Activated CD4-positive, alpha-beta T cell treated with anti-CD3 and anti-CD28 coated beads, Interleukin-10, Interleukin-2, amounts not matched to agents 100 ng/mL and 50 ng/mL, durations not matched to agents 16 hours and 8 hours (primary cell): ENCODE measurements at places on chromosomes 5 and 9.
A peak's percentile ranks its signal among the peaks of the same experiment; 100 is the strongest.

DNA sequence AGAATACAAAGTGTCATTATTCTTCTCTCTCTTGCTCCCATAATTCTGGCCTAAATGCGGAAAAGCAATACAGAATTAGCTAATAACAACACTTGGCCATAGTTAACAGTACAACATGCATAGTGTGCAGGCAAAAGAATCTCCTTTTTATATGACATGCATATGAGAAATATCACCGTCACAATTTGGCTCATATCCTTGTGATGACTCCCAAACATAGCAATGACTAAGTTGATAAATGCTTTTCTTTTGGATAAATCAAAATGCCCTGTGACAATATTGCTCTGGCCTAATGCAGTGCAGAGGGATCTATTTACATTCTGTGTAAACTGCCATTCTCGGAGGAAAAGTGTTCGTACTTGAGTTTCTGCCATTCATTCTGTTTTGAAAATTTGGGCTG lies 121.9 kb upstream of the GHR start:
- no peak for DNase-seq

GRCh38 chr5:21219966-21220365 lies 1232.0 kb upstream of the CDH18 start:
- no peak for DNase-seq

GRCh38 chr9:69215774-69216485 lies 41.9 kb downstream of the TJP2 start:
- DNase-seq = no peak

DNA sequence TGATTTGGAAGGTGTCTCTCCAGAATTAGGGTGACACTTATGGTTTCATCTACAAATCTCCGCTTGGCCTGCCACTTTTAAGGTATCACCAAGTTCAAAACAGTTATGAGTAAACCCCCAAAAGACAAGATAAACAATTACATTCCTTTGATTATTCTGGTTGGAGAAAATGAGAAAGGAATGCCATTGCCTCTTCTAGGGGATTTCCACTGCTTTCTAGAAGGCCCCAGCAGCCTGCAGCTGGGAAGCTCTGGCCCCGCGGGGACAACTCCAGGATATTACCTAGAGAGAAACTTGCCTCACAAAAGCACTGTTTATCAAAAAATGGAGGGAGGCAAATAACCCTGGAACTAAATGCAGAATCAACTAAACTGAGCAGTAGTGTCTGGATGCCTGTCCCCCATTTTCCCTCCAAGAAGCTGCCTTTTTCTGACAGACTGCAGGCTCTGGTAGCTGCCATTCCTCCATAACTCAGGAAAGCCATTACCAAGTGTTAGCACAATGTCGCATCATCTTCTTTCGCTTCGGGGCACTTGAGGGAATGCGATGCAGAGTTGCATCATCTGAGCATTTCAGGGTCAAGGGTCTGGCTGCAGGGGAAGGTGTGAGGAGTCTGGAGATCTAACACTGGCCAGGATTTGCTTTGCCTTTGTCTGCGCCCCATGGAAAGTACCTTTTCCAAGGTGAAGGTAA lies 71.5 kb upstream of the PLPP6 start:
- no peak for DNase-seq

DNA sequence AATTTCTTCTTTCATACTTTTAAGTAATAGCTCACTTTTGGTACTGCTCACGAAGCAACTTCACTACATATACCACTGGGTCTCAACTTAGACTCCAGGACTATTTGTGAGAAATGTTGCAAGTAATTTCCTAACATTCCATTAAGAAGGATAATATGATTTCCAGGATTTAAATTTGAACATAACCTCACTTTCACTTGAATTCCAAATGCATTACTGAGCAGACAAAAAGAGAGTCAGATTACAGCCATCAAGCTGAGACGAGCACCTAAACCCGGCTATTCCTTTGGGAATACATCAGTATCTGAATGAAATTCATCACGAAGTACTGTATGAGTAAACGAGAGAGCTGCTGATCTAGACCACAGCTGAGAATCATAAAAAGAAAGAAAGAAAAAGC lies 47.3 kb downstream of the LIFR start:
- DNase-seq = no peak

- no peak for DNase-seq
Measured at GRCh38 chr5:66967826-66968262, 228.8 kb downstream of the CD180 start.

DNA sequence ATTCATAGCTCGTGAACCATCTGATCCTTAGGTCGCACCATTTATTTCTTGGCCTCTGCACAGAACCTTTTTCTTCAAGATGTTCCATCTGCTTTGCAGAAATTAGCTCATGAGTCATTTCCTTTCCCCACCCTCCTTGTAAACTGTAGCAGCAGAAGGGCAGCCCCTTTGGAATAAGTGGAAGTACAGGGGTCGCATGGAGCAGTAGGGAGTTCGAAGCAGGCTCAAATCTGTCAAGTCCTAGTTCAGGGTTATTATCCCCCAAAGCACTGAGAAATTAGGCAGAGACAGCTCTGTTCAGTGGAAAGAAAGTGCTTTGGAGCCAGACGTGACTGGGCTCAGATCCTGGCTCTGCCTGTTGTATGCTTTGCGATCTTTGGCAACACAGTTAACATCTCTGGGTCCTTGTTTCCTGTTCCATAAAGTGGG lies 84.2 kb downstream of the SGCD start:
- no peak for DNase-seq

DNA sequence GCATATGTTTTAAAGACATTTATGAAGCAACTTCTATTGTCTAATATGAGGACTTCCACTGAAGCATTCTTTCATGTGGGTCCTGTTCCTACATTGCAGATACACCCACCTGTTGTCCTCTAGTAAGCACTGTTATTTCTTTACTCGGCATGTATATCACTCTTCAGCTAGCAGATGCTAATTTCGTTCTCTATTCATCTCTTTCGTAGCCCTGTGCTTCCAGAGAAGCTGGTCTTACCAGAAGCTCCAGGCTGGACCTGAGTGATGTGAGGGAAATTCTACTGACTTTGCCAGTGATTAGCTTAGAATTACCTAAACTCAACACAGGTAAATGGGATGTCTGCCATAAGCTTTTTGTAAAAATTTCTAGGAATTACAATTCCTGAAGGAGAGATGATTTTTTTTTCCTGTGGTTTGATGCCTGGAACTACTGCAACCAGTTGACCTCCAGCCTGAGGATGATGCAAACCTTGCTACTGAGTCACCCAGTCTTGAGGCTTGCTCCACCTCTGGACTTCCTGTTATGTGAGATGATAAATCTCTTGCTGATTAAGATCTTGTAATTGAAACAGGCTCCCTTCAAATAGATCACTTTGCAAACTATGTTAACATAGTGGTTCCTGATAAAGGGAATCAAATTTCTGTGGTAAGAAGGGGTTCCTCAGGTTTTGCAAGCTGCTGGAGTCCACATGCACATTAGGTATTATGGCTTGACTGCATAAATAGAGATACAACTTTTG lies 52.2 kb upstream of the SPINK5 start:
- peak; percentile 1 for DNase-seq

- peak; percentile 0 for DNase-seq
Measured at GRCh38 chr5:152397581-152397980, 7.5 kb downstream of the NMUR2 start.

DNA sequence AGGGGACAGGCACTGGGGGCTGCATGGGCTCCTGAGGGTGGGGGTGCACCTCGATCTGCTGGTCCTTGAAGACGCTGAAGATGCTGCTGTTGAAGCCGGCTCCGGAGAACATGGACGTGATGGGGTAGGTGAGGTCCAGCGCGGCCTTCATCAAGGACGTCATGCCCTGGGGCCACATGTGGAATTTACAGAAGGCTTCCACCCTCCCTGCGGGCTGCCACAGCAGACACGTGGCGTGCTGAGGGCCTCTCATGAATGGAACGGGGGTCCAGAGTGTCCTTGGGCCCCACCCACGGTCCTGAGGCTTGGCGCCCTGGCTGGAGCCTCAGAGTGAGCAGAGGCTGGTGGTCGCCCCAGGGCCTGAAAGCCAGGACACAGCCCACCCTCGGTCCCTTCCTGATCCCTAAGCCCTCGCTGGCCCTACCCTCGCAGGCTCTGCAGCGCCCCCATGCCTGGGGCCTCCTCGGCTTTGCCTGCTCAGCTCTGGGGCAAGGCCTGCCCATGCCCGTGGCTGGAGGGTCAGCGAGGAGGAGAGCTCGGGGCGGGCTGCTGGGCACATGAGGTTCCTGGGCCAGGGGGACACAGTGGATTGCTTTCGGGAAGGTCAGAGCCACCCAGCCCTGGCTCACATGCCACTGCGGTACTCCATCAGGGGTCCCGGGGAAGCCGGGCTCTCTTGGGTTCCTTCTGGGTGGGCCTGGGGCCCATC lies 5.3 kb upstream of the NSMF start:
- DNase-seq = no peak

DNA sequence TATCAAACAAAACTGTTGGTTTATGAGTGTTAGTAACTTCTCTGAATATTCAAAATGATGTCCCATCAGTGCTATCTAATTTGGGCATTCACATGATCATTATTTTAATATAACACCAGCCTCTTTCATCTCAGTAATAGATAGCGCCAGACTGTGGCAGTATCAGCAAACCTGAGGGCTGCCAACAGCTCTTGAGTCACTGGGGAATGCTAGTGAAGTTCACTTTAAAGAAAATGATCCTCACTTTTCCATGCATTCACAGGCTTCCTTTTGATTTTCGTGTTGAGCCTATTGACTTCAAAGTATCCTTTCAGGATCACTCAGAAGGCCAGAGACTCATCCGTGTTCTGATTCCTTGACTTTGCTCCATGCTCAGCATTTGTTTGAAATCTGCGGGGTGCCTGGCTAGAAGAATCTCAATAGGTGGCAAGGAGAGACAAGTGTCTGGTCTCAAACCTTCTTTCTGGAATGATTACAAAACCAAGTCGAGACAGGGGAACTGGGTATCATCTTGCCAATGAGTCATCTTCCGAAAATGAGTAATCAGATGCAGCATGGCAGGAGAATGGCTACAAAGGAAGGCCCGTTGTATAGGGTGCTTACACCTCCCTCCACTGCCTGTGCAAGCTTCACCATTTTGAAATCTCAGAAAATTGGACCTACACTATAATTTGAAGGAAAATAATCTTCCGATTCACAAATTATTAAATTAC lies 509.1 kb downstream of the RASEF start:
- DNase-seq = peak; percentile 26

GRCh38 chr5:139647506-139648204 lies 494 bp upstream of the CXXC5 start:
- no peak for DNase-seq

DNA sequence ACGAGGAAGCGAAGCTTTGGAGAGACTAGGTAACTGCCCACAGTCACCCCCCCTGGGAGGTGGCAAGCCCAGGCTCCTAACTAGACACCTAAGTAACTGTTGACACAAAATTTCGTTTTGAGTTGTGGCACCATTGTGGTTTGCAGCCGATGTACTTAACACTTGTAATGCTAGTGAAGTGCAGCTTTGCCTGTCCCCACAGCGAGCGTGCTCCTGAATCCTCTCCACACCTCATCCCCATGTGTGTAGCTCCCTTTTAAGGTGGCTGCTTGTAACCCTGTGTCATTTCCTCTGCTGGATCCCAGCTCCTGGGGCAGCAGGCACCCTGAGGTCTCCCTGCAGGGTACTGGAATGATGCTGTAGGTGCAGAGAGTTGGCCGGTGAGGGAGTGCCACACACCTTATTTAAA lies 114.9 kb downstream of the TRIO start:
- peak; percentile 18 for DNase-seq

GRCh38 chr5:51278539-51278938 lies 104.7 kb upstream of the ISL1 start:
- no peak for DNase-seq

GRCh38 chr5:72790186-72790585 lies 26.3 kb upstream of the TNPO1 start:
- DNase-seq = no peak

DNA sequence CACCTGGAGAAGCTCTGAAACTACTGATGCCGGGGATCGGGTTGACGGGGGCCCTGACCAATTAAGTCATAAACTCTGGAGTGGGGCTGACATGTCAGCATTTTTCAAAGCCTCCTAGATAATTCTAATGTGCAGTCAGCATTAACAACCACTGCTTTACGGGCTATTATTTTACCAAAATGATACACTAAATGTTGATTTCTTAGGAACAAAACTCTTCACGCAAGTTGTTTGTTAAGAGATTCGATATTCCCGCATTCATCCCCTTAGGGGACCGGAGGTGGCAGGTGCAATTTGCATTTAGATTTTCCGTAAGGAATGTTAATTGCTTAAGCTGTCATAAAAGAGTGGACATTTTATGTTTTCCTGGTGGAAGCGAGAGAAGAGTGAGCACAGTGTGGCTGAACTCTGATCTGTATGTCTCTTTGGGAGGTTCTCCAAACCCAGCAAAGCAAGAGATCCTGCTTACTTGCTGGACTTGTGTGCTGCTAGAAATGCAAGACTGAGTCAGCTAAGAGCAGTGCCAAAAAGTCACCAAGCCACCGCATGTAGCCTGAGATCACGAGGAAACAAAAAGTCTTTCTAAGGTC lies 77.6 kb downstream of the UGCG start:
- DNase-seq = no peak

- DNase-seq = no peak
Measured at GRCh38 chr5:154276973-154277331, 86.4 kb downstream of the GALNT10 start.

DNA sequence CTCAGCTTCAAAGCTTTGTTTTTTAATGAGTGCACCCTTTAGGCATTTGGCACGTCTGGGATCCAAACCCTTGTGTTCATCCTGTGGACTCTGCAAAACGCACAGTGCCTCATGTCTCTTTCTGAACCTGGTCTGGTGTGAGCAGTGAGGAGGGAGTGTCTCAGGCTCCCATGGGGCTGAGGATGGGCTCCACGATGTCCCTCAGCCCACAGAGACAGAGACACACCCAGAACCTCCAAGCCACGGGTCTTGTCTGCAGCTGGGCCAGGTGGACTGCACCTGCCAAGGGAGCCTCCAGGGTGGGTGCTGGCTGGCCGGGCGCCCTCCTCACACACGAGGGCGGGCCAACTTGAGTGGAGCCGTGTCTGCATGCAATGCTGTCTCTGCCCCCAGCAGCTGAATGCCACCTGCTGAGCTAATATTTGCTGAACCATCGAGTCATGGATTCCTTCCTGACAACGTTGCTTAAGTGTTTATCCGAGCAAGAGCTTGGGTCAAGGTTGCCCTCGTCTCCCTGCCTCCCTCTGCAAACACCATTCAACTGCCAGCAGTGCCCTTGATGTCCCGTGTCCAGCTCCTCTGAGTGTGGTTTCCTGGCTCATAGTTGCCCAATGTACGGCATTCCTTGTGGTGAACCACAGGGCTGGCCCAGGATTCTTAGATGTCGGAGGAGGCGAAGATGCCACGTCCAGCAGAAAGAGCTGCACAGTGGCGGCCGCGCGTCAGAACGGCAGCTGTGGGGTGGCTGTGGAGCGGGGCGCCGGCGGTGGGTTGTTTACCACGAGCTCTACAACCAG lies 31.4 kb upstream of the LPCAT1 start:
- DNase-seq = no peak

GRCh38 chr5:120098426-120098825 lies 365.7 kb upstream of the PRR16 start:
- DNase-seq = no peak

- DNase-seq = no peak
Measured at GRCh38 chr5:150689120-150689519, 11.7 kb downstream of the RBM22 start.

DNA sequence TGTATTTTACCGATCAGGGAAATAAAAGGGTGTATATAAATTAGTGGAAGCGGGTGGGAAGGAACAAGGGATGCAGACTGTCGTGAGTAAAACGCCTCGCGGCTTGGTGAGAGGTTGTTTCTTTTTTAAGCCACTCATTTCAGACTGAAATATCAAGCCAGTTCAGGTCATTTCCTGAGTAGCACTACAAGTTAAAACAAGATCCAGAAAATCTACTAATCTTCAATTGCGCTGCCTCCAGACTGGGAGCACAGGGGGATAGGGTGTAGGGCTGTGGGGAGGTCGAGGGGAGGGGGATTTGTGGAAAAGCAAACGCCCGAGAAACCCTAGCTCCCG lies 140.8 kb downstream of the TSSK1B start:
- DNase-seq = peak; percentile 43
